ENCODE measurements at places on chromosomes 7 and 10.

GRCh38 chr10:64558094-64558835, 1037.1 kb downstream of the REEP3 start:
- DNase-seq = no peak

DNA sequence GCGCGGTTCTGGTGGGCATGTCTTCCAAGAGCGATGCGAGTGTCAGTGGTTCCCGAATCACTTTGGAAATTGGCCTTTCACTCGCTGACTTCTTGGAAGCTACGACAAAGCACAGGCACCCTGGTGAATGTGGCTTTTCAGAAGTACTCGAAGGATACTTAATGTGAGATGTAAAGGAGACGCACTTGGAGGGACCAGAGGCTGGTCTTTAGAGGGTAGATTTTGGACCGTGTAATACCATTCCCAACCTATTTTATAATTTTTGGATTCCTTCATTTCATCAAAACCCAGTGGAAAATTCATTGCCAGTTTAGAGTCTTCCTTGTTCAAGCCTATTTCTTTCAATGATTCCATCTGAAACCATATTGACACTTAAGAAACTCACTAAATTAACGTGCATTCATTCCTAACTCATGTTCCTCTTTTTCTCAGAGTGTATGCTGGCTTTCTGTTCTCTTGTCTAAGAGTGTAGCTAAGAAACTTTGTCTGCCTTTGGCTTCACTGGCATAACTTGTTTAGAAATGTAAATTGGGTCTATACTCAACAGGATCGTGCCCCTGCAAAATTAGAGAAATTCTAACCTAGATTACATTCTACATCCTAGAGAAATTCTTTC, 645 bp upstream of the COPG2 start:
- no peak for DNase-seq

DNA sequence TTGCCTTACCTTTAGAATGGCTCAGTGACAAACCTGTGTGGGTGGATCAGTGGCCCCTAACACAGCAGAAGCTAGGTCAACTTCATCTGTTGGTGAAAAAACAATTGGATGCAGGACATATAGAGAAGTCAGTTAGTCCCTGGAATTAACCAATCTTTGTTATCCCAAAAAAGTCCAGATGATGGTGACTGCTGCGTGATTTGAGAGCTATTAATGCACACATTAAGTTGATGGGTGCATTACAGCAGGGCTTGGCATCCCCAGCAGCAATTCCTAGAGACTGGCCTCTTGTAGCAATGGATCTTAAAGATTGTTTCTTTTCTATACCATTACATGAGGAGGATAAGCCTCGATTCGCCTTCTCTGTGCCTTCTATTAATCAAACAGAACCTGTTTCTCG, 33.3 kb downstream of the OR13A1 start:
- no peak for DNase-seq

GRCh38 chr7:133887459-133887858, 239.7 kb upstream of the LRGUK start:
- no peak for DNase-seq

DNA sequence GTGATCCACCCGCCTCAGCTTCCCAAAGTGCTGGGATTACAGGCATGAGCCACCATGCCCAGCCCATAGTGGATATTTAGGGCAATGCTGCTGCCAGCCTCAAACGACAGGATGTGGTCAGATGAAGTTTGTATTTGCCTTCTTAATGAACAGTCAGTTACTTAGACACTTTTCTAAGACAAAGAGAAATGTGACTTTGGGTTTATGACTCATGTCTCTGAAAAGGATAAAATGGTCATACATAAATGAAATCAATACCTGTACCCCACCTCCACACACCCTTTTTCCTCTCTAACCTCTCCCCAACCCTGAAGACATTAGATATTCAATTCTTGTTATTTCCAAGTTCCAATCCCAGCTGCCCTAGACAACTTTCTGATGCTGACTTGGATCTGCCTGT, 109.3 kb upstream of the INSIG1 start:
- no peak for DNase-seq

DNA sequence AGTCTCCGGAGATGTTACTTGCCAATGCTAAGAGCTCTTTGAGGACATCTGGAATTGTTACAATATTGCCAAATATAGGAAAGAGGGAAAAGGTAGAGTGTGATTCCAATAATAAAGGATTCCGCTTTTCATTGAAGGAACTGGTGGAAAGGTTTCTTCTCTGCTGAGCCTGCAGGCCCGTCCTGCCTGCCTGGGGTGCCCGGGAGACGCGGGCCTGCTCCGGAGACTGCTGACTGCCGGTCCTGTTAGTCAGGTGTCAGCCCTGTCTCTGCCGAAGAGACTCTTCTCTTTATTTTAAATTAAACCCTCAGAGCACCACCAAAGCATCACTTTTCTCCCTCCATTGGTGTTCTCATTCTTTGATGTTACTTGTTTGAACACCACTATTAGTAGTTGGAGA, 2.2 kb downstream of the EGFR start:
- DNase-seq = no peak

DNA sequence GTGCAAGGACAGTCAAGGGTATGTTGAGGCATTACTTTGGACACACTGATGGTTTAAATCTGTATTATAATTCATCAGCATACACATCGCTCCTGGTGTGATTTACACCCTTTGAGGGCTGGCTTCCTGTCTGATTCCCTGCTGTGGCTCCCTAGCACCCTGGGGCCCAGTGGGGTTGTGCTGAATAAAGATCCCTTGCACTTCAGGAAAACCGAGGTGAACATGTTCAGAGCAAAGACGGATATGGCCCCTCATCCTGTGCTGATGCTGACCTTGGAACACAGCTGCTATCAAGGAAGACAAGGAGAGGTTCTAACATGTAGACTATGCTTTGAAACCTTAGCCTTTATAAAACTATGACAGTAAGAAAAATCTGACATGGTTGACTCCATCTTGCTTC, 84.6 kb upstream of the UNC5B start:
- DNase-seq = no peak

DNA sequence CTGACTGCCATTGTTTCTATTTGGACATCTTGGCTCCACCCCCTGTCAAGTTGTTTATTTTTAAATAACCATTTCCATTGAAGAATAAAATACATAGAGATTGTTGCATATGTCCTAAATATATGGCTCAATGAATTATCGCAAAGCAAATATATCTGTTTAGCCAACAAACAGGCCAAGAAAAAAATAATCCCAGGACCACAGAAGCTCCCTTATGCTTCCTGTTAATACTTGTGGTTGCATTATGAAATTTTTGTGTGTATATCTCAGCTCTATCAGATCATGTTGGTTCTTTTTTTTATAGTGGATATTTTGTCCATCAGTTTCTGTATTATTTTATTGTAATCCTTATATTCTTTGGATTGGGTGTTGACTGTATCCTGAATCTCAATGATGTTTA, 53.4 kb upstream of the CYP2C8 start:
- DNase-seq = no peak

Data from right lobe of liver (tissue), 6 donors.